RPMI7951 (cell line): ENCODE measurements at places on chromosomes 6 and 20. TPM values are rescaled to one million over a fixed set of nuclear protein-coding genes. Genes with fewer than 3 reads are reported as not detected.

DNA sequence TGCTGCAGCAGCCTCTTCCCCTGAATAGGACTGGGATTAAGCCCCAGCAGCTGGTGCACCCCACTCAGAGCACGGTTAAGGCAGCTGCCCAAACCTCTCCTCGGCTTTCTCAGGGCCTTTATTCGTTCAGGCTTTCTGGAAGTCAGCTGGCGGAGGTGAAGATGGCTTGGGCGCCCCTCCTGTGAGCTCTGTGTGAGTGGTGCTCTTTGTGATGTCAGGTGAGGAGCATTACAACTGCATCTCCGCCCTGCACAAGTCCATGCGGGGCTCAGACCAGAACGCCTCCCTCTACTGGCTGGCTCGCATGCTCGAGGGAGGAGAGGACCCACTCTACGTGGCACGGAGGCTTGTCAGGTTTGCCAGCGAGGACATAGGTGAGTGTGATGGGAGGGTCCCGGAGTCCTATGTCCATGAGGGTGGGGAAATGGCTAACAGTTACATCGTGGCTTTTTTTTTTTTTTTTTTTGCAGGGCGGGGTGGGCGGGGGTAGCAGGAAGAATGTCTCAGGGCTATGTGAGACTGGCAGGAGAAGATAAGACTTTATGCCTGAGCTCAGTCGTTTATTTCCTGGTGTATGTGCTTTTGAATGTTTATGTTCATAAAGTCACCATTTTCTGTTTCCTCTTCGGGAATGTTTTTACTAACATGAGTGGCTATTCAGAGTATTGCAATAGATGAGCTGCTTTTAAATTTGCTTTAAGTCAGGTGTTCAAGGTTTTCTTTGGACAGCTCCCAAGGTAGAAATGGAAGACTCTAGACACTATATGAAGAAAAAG, 18.2 kb downstream of the WRNIP1 start:
- no peak for DNase-seq

DNA sequence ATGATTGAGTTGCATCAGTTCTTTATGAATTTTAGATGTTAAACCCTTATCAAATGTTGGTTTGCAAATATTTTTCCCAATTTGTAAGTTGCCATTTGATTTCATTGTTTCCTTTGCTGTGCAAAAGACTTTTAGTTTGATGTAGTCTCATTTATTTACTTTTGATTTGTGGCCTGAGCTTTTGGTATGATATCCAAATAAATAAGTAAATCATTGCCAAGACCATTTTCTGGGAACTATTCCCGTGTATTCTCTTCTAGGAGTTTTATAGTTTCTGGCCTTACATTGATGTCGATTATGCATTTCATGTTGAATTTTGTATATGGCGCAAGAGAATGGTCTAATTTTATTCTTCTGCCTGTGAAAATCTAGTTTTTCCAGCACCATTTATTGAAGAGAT, 13.4 kb downstream of the AIG1 start:
- no peak for DNase-seq

- peak; percentile 57 for DNase-seq
Observed at GRCh38 chr20:2302384-2303060, 6.7 kb downstream of the TGM3 start.

GRCh38 chr20:8867038-8867740, 201.7 kb upstream of the PLCB4 start:
- DNase-seq: no peak

DNA sequence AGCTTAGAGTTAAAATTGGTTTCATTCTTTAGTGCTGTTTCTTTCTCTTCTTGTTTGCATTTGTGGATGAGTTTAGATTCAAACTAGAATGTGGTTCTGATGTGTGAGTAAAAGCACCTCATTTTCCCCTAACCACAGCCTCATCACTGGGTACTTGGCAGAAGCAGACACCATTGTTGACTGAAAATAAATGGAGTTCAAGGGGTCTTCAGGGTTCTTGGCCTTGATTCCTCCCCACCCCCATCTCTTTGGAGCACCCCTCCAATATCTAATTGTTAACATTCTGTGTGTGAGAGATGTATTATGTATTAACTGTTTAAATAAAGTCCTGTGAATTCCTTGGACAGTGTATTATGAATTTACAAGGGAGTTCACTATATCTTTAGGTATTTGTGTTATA, 59.6 kb downstream of the JARID2 start:
- no peak for DNase-seq

GRCh38 chr6:119267126-119267905, 82.2 kb downstream of the MAN1A1 start:
- DNase-seq: no peak

- DNase-seq: no peak
Observed at GRCh38 chr6:167470101-167470835, 145.4 kb downstream of the TTLL2 start.

DNA sequence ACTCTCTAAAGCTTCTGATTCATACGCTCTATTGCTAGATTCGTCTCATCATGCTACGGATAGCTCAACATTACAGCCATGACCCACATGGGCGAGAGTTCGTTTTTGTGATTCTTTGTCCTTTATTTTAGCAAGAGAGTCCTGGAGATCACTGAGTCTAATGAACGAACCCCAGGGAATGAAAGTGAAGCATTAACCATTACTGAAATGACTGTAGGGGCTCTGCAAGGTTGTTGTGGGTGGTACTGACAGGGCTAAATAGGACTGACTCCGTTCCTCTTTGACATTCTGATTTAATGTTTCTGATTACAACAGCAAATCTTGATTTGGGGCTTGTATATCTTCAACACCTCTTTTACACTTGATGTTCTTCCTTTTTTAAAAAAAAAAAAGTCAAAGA, 13.7 kb upstream of the RTF2 start:
- DNase-seq: no peak

DNA sequence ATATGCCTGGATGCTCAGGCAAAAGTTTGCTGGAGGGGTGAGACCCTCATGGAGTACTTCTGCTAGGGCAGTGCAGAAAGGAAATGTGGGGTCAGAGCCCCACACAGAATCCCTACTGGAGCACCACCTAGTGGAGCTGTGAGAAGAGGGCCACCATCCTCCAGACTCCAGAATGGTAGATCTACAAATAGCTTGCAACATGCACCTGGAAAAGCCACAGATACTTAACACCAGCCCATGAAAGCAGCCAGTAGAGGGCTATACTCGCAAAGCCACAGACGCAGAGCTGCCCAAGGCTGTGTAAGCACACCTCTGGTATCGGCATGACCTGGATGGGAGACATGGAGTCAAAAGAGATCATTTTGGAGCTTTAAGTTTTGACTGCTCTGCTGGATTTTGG, 60.7 kb upstream of the GJE1 start:
- DNase-seq: peak; percentile 14

DNA sequence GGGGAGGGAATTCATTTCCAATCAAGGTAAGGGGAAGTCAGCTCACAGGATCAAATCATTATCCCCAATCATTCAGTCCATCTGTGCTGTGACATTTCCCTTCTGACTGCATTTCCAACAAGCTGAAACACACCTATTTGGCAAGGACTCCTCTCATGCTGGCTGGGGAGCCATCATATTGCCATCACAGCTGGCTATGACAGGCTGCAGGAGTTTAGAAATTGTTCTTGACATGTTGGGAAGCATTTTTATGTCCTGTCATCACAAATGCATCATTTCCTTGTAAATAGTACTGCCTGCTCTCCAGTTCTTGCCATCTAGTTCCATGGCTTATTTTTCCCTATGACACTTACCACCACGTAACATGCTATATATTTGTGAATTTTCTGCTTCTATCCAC, 113.9 kb upstream of the TMEM170B start:
- DNase-seq: no peak

- DNase-seq: no peak
Observed at GRCh38 chr20:41848180-41848579, 230.0 kb upstream of the CHD6 start.

GRCh38 chr6:115001731-115002350, 659.0 kb upstream of the HS3ST5 start:
- DNase-seq: peak; percentile 75

Gene DEFB124
- not detected in 2 replicates for total RNA-seq

DNA sequence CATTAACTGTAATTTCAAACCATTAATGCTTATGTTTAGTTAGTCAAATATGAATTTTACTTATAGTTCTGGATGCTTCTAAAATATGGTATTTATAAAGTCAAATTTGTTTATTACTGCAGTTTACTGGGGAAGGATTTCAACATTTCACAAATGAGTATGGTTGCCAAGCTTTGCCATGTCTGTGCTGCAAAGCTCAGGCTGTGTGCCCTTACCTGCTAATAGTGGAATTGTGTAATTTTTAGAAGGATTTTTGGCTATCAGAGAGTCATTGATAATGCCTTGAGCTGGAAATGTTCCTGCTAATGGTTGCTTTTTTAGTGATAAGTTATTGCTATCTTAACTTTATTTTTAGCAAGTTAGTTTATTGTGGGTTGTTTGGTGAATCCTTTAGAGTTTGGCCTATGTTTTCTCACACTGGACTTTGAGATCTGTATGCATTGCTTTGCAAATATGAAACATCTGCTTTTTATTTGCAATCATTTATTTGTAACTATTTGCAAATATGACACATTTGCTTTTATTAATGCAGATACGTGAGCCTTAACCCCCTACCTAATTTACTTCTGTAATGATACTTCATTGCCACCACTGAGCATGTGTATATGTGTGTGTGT, 105.8 kb downstream of the CD109 start:
- no peak for DNase-seq

DNA sequence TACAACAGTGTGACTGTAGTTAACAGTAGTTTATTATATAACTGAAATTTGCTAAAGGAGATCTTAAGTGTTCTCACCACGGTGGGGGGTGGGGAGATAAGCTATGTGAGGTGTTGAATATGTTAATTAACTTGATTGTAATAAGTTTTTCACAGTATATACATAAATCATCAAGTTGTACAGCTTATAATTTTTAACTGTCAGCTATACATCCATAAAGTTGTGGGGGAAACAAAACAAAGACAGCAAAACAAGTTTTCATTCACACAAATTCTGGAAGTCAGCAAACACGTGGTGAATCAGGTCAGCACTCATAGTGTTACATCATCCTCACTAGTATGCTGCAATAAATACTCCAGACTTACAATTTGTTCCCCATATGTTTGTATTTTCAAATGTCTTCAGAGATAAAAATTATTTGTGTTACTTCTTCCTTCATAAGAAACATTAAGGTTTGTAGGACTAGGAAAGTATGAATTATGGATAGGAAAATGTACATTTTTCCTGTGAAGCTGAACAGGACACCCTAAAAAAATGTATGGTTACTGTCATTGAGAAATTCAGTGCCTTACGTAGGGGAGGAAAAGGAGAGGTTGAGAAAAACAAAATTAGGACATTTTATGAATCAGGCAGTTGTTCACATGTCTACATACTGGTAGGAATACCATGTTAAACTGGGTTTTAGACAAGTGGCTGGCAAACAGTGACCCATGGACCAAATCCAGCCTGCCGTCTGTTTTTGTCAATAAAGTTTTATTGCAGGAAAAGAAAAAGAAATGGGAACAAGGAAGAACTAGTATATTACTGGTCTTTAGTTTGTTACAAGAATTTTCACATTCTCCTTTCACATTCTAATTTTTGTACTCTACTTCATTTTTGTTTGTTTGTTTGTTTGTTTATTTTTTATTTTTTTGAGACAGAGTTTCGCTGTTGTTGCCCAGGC, 6.0 kb downstream of the SUMO4 start:
- no peak for DNase-seq

DNA sequence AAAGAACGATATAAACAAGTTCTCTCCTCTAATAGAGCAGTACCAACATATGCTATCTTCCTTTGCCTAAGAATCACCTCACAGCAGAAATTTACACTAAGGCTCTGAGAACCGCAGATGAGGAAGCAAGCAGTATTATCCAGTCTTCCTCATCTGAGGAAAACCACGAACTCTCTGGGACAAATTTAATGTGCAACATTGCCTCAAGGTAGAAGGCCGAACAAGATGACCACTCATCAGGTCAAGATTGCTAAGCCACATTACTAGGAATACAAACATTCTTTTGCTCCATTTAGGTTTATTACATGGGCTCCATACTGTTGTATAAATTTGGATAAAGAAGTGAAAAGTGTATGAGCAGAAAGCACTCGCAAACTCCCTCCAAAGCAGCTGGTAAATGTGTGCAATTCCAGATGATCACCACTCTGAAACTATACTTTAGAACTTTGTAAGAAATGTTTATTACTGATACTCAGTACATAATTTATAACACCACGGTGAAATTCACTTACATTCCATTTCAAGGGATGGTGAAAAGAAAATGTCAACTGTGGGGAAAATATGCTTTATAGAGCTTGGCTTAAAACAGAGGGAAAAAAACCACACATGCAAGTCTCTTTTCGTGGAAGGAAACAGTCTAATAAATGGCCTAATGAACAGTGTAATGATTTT, 398.4 kb downstream of the BTBD9 start:
- peak; percentile 88 for DNase-seq

Gene OLIG3
- not detected in 2 replicates for total RNA-seq

- DNase-seq: peak; percentile 54
Observed at GRCh38 chr20:31496761-31497295, 17.4 kb upstream of the HM13 start.

DNA sequence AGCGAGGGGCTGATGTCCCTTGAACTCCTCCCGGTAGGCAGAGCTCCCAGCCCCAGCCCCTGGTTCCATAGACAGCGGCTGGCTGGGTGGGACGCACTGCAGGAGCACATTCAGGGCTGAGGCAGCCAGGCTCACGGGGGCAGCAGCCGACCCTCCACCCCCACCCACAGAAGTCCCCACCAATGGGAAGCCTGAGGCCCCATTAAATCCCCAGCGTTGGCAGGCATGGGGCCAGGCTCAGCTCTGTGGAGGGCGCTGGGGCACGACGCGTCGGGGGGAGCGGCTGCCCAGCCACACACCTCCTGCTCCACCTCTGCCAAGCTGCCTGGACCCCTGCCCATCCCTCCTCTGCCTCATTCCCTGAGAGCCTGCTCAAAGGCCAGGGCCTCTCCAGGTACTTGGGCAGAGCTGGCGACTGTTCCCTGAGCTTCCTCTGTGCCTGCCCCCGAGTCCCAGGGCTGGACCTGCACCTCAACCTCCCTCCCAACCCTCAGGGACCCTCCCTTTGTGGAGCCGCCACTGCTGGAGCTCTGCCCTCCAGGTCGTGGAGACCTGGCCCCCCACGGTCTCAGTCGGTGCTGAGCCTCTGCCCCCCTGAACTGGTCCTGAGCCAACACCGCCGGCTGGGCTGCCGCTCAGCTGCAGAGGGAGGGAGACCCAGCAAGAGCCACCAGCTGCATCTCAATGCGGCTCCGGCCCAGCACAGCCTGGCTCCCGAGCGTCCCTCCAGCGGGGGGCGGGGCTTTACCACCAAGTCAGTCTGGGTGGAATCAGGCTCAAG, 9.1 kb downstream of the CHRNA4 start:
- DNase-seq: no peak

- DNase-seq: no peak
Observed at GRCh38 chr6:165658395-165659058, 4.5 kb downstream of the PDE10A start.

GRCh38 chr6:35719404-35719829, 17.4 kb upstream of the ARMC12 start:
- DNase-seq: no peak

Gene PLN
- total RNA-seq: not detected in 2 replicates

Gene CTCFL
- not detected in 2 replicates for total RNA-seq

- DNase-seq: peak; percentile 61
Observed at GRCh38 chr20:57849121-57849520, 139.3 kb upstream of the PMEPA1 start.

Gene CYP39A1
- 1.8 and 2.3 TPM in 2 replicates for total RNA-seq
